ENCODE measurements at places on chromosomes 6 and 20.

DNA sequence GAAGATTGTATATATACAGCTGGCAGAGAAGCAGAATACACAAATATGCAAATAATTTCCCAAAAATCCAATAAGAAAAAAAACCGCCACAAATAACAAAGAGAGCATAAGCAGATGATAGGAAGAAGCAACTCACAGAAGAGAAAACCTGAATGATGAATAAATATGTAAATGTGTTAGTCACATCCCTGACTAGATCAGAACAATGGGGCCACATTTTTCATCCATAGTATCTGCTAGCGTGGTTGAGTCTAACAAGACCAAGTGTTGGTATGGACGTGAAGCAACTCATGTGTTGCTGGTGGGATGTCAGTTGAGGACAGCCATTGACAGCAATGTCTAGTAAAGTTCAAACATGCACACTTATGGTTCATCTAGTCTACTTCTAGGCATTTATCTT is 3.9 kb upstream of the SLC22A3 start:
- no peak for DNase-seq

DNA sequence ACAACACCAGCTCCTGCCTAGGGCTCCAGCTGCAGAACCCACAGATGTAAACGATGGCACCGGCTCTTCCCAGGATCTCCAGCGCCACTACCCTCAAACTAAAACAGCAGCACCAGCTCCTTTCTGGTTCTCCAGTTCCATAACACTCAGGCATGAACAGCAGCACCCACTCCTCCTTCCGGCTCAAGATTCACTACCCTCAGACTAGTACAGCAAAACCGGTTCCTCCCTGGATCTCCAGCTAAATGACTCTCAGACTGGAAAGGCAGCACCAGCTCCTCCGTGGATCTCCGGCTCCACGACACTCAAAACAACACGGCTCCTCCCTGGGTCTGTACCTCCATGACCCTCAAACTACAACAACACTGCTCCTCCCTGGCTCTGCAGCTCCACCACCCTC is 325.0 kb downstream of the PREX1 start:
- no peak for DNase-seq

DNA sequence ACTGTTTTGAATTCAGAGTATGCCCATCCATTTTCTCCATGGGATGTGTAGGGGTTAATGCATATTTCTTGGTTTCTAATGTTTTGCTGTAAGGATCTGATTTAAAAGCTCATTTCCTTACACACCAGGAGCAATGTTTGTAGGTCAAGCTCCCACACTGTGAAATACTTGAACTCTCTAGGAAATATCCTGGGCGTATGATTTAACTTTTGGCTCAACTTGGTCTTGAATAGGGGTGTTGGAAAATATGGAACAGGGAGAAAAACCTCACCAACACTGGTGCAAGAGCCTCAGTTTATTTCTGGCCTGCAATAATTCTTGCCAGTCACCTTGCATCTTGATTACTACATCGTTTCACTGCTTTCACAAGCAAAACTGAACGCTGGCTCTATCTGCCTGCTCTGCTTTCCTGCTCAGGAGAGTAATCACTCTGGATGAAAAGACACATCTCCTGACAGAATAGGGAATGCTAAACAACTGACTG is 25.1 kb upstream of the RFPL4B start:
- no peak for DNase-seq

DNA sequence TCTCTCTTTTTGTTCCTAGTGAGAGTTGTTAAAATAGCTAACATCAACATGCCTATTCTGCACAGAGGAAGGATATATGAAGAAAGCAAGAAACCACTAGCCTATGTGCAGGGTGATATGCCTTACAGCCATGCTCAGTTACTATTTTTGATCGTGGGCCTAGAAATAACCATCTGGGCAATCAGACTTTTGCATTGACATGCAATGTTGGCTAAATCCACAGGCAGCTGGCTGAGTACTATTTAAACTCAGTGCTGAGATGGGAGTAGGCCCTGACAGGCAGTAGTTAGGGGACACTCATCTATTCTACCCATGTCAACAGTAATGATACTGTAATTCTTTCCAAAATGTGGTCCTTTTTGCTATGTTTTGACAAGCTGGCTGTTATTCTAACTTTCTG is 89.6 kb downstream of the HDGFL1 start:
- no peak for DNase-seq

- no peak for DNase-seq
These were observed at the start of gene SPO11 for GRCh38 chr20:57329608-57330221. SPO11 (plus strand) TSS chr20:57329803; CDS start chr20:57329868, 65 bp downstream.

GRCh38 chr6:7899101-7899888 is 11.3 kb downstream of the TXNDC5 start:
- no peak for DNase-seq

DNA sequence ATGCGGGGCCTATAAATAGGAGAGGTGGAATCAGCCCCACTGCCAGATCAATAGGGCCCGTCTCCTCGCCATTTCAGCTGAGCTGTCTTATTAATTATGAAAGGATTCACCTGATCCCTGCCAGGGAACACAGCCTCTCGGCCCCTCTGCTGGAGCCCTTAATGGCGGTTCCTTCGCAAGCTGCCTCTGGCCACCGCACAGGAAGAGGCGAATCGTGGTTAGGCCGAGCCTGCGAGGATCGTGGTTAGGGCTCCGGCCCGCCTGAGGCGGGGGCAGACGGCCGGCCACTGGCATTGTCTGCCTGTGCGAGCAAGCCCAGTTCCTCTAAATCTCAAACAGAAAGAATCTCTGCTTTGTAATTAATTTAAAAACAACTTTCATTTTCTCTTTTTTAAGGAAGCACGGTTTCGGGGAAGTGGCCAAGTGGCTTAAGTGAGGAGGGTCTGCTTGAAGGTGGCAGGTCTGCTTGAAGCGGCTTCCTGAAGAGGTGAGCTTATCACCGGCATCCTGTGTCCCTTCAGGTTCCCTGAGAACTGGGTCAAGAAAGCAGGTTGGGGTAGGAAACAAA is 9.2 kb downstream of the NRN1 start:
- no peak for DNase-seq

DNA sequence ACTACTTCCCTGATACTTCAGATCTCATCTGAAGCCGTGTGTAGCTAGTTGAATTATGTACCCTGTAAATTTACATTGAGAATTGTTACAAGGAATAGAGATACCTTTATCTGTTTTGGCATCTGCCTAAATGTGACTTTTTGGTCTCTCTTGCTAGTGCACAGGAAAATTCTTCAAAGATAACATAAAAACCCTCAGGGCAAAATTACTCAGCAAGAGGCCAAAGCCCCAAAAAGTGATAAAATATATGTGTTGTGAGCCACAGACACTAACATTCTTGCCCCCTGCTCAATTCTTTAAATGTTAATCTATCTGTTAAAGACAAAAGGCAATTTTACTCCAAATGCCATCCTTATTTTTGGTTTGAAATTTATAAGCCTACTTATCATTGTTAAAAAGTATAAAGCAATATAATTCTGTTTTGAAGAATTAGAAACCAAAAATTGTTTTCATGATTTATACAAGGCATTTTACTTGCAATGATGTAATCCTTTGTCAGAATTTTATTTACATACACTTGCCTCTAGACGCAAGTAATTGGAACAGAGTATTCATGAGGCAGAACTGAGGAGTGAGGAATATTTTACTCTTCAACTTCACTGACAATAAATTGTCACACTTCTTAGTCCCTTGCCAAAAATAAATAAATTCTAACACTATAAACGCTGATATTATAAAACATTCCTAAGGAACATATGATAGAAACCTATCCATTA is 186.2 kb downstream of the EPM2A start:
- DNase-seq = no peak

- DNase-seq = no peak
These were observed 55.0 kb downstream of the COL12A1 start for GRCh38 chr6:75150685-75151412.

DNA sequence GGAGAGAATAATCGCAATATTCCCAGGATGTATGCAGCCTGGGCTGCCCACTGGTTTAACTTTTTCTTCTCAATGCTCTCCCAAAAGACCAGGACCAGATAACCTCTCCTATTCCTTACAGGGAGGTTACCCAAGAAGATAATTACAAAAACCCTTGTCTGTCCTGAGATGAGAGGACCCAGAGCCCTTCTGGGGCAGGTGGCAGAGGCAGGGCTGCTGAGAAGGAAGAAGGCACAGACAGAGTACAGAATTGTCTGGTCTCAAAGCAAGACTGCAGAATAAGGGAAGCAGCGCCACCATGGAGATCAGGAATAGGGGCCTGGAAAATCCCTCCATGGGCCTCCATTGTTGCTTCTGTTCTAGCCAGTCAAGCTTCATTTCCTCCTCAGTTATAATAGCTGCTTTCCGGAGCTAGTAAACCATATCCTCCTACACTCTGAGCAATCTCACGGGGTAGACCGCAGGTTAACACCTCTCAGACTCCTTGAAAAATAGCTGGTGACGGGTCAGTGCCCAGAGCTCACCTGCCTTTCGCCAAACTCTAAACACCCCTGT is 463 bp upstream of the HLA-DMB start:
- DNase-seq = peak; percentile 83

Data from KG1 (cell line).